ENCODE measurements at places on chromosomes 5 and 9.

- DNase-seq: no peak
Measured at GRCh38 chr9:15317836-15318235, 10.8 kb upstream of the TTC39B start.

DNA sequence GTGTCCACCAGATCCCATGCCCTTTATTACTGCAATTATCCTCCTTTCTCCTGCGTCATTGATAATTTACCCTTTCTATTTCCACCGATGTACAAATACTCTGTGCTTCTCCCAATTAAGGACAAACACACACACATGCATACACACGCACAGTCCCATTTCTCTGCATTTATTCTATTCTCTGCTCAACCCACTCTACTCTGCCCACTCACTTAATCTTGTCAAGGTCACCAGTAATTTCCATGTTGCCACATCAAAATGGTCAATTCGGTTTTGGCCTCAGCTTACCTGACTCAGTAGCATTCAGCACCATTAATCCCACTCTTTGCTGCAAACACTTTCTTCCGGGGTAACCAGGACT, 14.6 kb upstream of the STRBP start:
- no peak for DNase-seq

DNA sequence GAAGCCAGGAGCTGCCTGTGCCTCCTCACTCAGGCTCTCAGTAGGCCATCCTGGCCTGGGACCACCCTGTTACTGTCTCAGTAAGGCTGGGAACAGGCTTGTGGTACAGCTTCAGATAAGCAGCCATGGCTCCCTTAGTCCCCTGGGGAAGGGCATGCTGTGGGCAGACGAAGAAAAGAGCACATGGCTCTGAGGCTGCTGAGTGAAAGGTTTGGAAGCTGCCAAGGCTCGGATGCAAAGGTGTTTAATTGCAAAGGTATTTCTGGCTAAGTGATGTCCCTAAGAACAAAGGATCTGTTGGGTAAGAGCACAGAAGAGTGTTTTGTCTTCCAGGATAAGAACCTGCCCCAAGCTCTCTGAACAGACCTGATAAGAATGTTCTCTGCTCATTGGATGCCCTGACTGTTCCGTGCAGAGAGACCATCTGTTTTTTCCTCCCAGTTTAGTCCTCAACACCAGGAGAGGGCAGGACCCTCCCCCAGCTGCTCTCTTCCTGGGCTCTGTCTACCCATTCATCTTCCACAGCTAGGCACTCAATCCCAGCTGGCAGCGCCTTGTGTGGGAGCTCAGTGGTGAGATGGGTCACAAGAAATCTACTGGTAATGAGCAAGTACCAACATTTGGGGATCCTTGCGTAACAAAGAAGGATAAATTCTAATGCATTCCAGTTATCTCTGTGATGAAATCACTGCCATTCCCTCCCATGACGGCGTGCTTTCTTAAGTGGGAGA, 17.7 kb downstream of the ANGPTL2 start:
- no peak for DNase-seq

- no peak for DNase-seq
Measured at GRCh38 chr5:77397686-77398292, 94.3 kb downstream of the WDR41 start.

- no peak for DNase-seq
Measured at GRCh38 chr9:115158661-115159481, 40.9 kb upstream of the TNC start.

- DNase-seq: no peak
Measured at GRCh38 chr5:177430140-177430951, 3.9 kb downstream of the GRK6 start.

- DNase-seq: no peak
Measured at GRCh38 chr5:72599519-72600370, 92.5 kb upstream of the ZNF366 start.

DNA sequence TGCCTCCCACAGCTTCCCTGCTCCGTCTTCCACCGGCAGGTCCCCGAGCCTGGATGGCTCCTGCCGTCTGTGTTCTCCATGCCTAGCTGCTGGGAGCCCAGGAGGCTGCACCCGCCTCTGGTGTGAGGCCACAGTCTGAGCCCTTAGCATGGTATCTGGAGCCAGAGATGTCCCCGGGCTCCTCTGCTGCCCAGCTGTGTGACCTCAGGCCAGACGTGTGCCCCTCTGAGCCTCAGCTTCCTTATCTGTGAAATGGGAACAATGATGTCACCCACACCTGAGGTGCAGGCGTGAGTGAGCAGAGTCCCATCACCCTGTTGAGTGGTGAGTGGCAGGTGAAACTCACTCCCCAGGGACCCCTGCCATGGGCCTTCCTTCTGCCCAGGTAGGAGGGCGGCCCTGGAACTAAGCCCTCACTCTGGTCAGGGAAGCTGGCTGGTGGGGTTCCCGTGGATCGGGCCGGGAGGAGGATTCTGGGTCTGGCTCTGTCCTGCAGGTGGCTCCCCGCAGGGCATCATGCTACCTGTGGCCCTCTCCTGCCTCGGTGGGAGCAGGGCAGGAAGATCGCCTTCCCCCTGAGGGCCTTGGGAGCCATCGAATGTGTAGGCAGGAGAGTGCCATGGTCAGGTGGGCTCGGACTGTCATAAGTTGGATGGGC, 239.0 kb downstream of the PBX3 start:
- no peak for DNase-seq

DNA sequence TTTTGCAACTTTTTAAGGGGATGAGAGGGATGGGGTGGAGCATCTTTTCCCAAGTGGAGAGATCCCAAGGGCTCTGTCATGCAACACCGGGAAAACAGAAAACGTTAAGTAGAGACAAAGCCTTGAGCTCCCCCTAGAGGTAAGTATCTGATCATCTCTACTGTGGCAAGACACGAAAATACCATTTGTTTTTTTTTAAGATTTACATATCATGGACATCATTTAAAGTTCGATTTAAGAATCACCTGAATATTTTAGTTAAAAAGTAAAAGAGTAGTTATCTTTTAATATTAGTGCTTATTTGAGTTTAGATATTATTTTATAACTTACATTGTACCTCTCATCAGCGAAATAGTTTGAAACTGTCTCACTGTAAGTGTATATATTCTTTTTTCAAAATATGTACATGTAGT, 200.4 kb downstream of the LRRC70 start:
- DNase-seq: no peak

DNA sequence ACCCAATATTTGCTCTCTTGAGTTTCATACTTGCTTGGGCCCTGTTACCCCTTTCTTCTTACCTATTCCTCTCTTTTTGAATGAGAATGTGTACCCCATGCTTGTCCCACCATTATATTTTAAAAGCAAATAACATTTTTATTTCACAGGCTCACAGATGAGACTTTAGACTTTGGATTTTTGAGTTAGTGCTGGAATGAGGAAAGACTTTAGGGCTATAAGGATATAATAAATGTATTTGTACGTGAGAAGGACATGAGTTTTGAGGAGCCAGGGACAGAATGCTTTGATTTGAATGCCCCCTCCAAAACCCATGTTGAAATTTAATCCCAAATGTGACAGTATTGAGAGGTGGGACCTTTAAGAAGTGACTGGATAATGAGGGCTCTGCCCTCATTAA, 33.1 kb upstream of the TNPO1 start:
- DNase-seq: no peak

DNA sequence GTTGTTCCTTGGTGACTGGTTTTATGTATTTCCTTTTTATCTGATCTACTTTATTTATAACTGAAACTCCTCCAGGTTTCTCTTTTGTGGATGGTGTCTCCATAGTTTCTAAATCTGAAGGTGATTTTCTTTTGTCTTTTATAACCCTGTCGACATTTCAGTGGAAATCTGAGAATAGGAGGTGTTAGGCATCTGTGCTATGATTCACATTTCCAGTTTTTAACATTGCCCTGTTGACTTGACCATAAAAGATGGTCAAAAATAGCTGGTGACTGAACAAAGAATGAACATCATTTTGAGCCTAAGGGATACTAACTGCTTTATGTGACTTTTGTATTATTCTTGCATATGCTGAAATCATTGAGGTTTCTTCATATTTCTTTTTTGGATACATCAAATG, 190.5 kb downstream of the PCSK1 start:
- DNase-seq: no peak

Measured in hypothalamus (tissue), 51 donors.